ENCODE measurements at places on chromosomes 13 and 19.

DNA sequence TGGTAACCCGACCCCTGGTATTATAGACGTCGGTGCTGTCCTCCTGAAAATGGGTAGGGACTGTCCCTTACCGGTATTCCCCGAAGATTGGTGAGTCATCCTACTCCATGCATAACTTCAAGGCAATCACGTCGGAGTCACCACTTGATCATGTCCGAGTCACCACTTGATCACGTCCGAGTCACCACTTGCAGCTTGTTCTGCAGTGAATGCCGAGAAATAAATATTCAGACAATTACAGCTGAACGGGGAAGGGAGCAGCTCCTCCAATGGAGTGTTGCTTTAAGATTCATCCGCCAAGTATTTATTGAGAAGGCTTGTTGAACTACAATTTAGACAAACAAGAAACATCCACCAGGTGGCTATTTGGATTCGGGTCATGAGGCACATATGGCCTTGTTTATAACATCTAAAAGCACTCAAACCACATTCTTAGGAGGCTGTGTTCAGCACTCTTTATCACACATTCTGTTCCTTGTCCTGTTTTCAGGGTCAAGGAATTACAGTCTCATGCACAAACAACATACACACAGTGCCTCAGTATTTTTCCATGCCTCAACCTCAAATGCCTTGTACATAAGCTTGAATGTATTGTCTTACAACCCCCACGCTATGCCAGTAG lies 43.1 kb downstream of the ZNF726 start:
- DNase-seq = no peak

DNA sequence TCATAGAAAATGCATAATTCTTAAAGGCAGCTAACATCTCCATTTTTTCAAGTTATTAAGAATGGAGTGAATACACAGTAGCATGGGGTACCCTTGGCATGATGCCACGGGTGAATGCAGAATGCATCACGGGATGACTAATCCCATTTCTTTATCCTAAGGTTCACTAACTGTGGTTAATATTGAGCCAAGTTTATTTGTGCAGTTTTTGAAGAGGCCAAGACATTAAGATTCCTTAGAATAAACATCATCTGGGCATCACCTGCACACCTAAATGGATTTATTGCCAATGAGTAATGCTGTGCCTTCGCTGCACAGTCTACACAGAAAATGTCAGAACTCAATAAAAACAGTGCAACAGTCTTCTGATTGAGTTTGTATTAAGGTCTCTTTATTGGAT lies 333.1 kb downstream of the GPC6 start:
- DNase-seq = no peak

GRCh38 chr19:35908973-35909683 lies 1.0 kb upstream of the TYROBP start:
- no peak for DNase-seq

DNA sequence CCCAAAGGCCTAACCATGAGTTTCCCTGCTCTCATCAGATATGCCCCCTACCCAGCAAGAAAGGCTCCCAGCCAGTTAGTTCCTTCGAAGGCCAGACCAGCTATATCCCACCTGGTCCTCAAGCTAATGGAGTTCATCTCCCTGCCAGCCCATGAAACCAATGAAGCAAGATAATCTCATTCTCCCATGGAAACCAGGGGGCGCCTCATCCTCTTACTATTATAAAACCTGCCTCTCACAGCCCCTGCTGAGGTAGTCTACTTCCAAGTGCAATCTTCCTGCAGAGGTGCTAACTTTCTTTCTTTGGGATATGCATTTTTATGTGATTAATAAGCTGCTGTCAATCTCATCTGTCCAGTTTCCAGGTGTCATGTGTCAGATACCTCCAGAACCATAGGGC lies 34.0 kb upstream of the ZNF573 start:
- no peak for DNase-seq

GRCh38 chr13:90641884-90642283 lies 705.6 kb upstream of the MIR17HG start:
- no peak for DNase-seq

DNA sequence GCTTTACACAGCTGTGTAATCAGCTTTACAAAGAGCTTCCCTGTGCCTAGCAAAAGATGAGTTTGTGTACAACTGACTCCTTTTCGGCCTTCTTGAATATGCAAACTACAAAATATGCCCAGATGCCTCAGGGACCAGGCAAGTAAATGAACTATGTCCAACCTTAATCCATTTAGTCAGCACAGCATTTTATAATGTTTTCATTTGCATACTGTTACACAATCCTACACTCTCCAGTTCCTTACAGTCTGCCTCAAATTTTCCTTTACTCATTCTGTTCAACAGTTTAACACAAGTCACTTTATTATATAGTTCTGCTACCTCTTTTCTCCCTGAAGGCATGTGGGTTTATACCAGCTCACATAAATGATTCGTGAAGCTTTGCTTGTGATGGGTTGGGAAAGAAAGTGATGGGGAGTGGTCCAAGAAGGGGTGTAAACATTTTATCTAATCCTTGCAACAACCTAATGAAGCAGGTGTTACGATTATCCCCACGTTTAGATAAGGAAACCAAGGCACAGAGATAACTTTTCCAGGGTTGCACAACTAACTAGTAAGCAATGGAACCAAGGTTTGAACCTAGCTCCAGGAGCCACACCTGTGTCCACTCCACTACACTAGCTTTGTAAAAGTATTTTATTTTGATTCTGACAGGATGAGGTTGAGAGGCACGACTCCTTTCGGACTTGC lies 3.3 kb upstream of the USP12 start:
- DNase-seq = no peak

DNA sequence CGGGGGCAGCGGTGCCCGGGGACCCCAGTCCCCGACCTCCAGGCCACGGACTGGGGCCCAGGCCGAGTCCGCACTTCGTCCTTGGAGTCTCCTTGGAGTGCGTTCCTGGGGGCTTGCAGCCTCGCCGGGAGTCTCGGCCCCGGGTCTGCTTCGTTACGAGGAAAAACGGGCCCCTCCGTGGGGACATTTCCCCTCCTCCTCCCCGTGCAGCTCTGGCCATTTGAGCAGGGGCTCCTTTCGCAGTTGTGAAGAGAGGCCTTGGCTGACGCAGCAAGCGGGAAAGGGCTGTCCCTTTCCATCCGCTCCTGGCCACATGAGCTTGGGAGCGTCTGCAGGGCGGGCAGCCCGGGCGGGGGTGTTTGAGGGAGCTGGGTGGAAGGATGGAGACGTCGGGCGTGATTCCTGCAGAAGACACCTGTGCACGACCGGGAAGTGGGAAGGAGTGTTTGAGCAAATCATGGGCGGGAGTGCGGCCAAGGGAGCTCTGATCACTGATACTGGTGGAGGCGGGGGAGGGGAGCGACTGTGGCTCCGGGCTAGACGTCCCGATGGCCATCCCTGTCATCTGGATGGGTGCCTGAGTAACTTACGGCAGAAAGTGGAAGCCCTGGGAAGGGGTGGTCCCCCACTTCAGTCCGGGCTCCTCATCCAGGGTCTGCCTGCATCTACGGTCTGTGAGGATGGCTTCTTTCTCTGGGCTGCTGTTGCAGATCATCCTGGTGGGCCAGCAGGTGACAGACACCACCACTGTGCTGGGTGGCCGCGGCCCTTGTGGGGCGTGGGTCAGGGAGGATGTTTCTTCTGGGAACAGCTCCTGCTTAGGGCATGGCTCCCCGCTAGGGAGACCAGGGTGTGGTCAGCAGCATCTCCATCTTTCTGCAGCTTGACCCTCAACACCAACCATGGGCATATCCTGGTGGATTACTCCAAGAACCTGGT lies 736 bp downstream of the GPI start:
- DNase-seq = no peak

GRCh38 chr19:50493171-50493570 lies 16.5 kb upstream of the GARIN5A start:
- no peak for DNase-seq

- DNase-seq = no peak
Measured at GRCh38 chr13:67043901-67044300, 186.2 kb downstream of the PCDH9 start.

GRCh38 chr13:99280166-99280565 lies 22.0 kb upstream of the GPR18 start:
- no peak for DNase-seq

GRCh38 chr19:11269408-11269807 lies 7.1 kb upstream of the DOCK6 start:
- DNase-seq = no peak
